ENCODE measurements at places on chromosomes 2 and 18.
A peak's percentile ranks its signal among the peaks of the same experiment; 100 is the strongest.

- no peak for DNase-seq
These were observed 79.2 kb downstream of the SETBP1 start for GRCh38 chr18:44759925-44760342.

GRCh38 chr2:41847744-41848441 is 199.9 kb upstream of the PKDCC start:
- peak; percentile 64 for DNase-seq

DNA sequence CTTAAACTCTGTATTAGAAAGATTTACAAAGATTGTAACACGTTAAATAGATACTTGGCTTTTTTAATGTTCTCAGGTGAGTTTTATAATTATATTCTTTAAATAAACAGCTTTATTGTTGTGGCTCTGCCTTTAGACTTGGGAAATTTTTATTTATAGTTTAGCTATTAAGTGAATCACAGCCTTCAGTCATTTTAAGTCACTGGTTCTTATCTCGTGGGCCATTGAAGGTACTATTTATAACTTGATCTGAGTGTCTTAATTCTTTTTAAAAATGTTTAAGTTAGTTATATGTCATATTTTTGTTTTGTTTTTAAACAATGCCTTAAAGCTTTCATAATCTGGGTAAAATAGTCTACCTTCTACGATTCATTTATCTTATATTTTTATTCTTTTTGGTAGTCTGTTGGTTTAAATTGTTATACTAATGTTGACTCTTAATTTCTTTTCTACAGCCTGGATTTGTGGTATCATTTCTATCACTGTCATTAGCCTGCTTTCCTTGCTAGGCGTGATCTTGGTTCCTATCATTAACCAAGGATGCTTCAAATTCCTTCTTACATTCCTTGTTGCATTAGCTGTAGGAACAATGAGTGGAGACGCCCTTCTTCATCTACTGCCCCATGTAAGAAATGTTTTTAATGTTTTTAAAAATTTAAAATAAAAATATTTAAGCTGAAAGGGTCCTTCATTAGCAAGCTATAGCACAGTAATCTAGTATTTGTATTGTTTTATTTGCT is 49.3 kb downstream of the SLC39A10 start:
- no peak for DNase-seq

DNA sequence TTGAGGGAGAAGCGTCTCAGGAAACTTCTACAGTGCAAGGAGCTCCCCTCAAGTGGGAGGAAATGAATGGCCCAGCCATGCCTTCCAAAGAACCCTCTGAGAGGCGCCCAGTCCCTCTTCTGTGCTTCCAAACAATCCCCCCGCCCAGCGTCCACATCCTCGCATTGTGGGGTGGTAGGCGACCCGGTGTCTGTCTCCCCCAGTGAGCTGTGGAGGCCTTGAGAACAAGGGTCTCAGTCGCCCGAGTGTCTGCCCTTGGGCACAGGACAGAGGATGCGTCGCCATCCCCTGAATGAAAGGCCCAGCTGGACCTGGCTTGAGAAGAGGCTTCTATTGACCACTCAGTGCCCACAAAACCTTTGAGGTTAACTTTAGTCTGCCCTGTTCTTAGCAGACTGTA is 29.7 kb downstream of the INPP5D start:
- DNase-seq = no peak

GRCh38 chr2:7165736-7166135 is 248.5 kb downstream of the RNF144A start:
- no peak for DNase-seq

DNA sequence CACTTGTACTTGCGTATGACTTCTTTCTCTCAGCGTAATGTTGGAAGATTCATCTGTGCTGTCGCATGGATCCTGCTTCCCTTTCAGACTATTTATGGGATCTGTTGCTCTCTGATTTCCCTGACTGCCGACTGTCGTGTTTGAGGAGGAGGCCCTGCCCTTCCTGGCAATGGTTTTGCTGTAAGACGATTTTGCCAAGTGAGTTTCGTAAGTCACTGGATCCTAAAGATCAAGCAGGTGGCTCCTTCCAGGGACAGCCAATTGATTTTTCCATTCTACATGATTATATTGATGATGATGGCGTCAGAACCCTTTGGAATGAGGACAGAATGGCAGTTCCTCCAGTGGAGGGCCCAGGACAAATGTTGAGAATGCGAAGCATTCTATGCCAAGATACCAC is 8.7 kb upstream of the B3GNT2 start:
- DNase-seq = no peak

DNA sequence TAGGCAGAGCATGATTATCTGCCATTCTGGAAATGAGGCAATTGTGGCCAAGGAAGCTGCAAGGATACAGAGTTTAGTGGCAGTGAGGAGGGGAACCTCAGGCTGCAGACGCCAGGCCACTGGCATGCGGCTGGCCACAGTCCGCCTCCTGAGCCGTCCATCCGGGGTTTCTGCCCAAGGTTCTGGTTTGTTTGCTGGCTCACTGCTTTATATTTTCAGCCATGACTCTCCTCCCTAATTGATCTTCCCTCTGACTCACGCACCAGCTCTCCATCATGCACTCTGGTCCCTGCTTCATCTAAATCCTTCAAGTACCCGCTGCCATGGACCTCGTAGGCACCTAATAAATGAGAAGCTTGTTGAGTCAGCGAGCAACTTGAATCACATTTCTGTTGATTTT is 107.8 kb upstream of the REV1 start:
- DNase-seq = no peak

GRCh38 chr2:127094509-127095366 is 12.2 kb downstream of the BIN1 start:
- DNase-seq = no peak

- DNase-seq = no peak
These were observed 54.1 kb downstream of the PDCL3 start for GRCh38 chr2:100616841-100617390.

DNA sequence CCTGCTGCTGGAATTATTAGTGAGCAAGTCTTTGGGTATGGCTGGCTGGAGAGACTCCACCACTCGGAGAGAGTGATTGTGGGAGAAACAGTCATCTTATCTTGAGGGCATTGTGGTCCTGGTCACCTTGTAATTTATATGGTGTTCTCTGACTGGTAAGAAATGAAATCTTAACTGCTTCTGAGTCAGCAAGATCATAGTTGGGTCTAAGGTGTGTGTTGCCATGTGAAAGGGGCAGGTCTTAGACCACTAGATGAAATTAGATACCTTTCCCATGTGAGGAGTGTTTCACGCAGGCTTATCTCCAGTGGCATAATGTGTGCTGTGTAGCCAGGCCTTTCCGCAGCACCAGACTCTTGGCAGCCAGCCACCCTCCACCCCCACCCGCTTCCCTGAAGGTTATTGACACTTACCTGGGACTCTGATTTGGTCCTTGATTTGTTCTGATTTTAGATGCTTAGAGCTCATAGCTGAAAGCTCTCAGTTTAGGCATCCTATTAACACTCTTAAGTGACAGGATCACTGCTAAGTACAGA is 7.7 kb downstream of the MAPRE3 start:
- no peak for DNase-seq

GRCh38 chr2:70981421-70981820 is 3.0 kb downstream of the ANKRD53 start:
- no peak for DNase-seq

GRCh38 chr2:209321076-209321475 is 102.8 kb upstream of the MAP2 start:
- no peak for DNase-seq

Data from T47D (cell line).